ENCODE measurements at places on chromosomes 12 and 14.

DNA sequence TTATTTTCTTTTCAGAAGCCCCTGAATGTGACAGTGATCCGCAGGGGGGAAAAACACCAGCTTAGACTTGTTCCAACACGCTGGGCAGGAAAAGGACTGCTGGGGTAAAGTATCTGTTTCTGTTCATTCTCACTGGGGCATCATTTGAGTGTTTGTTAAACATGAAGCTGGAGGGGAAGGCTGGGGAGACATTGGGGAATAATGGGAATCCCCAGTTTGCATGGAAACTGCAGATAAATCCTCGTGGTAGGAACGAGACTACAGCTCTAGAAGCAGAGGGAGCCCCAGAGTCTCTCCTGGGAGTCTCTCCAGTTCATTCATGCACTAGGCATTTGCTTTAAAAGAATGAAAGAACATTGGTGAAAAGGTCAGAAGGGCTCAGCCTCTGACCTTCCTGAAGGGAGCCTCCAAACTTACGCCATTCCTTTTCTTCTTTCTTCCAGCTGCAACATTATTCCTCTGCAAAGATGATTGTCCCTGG, 2.5 kb upstream of the CFAP251 start:
- DNase-seq, result peak; percentile 8

- no peak for DNase-seq
Observed at GRCh38 chr14:90720336-90720735, 95.9 kb downstream of the TTC7B start.

DNA sequence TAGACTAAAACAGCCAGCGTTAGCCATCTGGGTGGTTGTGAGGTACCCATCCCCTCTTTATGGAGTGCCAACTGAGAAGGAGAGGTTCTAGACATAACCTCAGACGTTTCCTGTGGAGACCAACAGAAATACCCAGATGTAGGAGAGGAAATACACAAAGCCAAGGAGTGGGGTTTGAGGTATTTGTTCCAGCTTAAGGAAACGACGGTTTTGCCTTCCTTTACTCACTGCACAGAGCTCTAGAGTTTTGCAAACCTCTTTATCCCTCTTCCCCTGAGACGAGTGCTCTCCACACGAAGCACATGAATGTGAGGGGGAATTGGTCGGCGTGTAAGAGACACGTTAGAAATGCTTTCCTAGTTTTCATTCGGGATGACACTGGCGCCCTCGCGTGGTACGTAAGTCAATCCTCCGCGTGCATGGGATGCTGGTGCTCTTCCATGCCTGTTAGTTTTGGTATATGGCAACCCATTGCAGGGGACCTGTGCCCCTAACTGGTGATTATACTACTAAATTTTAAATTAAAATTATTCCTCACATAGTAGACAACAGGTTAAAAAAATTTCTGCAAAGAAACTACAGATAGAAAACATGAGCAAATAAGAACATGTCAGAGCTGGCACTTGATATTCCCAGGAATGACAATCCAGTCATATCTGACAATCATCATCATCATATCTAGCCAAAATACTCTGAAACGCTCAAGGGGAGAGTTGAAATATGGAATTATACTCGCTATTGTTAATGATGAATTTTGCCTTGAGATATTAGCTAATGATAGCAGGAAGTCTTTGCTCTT, 121.7 kb downstream of the PPM1H start:
- DNase-seq, result no peak

GRCh38 chr12:49051373-49051764, 9.2 kb downstream of the KMT2D start:
- DNase-seq, result no peak

- DNase-seq, result no peak
Observed at GRCh38 chr12:76529226-76529918, 30.2 kb downstream of the OSBPL8 start.

DNA sequence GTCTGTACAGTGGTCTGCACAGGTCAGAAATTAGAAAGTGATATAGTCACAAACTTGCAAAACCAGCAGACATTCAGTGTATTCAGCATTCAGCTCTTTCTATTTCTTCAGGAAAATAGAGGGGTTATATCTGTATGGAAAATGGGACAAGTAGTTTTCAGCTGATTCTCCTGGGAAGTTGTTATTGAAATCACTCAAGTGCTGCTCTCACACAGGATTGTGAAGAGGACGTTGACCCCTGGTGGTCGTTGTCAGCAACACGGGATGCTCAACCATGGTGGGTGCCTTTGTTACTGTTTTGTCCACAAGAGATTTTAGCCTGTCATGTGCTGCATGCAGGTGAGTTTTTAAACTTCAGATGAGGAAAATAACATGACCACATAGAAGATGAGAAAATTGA, 981.8 kb downstream of the TMEM121 start:
- DNase-seq, result no peak

- DNase-seq, result no peak
Observed at GRCh38 chr12:83321971-83322370, 635.3 kb downstream of the TMTC2 start.

GRCh38 chr12:24206621-24207020, 257.2 kb upstream of the SOX5 start:
- DNase-seq, result no peak

GRCh38 chr12:52005903-52006703, 643 bp upstream of the TAMALIN start:
- DNase-seq, result no peak

DNA sequence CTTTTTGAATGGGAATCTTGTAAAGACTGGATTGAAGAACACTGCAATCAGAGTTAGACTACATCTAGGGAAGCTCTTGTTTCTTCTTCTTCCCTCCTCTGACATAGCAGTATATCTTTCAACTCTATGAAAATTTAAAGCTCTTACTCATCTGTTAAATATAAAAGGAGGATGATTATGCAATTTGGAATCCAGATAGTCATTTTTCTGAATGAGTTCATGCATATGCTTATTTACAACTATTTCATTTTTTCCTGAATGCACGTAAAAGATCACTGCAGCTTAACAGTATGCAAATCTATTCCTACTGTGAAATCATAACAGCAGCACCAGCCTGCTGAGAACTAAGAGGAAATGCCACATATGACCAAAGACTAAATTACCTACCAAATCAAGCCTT, 133.5 kb upstream of the TMCC3 start:
- peak; percentile 33 for DNase-seq

GRCh38 chr12:67358781-67359338, 89.7 kb downstream of the CAND1 start:
- peak; percentile 28 for DNase-seq

DNA sequence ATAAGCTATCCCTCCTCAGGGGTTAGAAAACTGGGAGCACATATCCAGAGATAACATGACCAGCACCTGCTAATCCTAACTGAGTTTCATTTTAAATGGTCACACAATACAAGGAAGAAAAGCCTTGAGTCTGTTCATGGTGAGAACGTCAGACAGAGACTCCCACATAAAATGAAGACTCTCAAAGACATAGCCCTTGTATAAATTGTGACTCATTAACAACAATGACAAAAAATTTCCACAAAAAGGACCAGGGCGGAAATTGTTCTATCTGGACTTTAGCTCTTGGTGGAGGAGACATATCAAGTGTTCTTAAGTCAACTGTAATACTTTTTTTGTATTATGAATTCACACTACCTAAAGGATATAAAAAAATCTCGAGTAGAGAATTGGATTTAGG, 313.7 kb upstream of the DCN start:
- no peak for DNase-seq

- no peak for DNase-seq
Observed at GRCh38 chr12:49243631-49244030, 21.3 kb upstream of the TUBA1C start.

DNA sequence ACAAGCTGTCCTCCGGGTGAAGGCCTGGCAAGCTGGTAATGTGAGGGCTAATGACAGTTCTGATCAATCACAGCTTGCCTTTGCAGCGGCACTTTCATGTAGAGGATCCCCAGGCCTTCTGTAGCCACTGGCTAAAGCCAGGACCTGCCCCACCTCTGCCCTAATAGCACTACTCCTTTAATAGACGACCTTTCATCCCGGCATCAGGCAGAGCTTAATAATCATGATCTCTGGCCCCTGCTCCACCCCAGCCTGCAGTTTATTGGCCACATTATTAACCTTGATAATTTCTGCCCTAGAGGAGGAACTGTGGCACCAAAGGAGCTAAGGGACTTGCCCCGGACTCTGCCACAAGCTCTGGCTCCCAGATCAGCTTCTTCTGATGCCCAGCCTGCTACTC, 142.3 kb upstream of the TBX3 start:
- no peak for DNase-seq

- DNase-seq, result peak; percentile 67
Observed at GRCh38 chr12:92596383-92596782, 106.4 kb upstream of the PLEKHG7 start.

GRCh38 chr14:100670753-100671049, 56.0 kb upstream of the DLK1 start:
- no peak for DNase-seq

GRCh38 chr12:101781834-101782233, 42.6 kb upstream of the SYCP3 start:
- DNase-seq, result peak; percentile 61

All from NCI-H226 (cell line).